ENCODE measurements at places on chromosomes 3 and 15.

- DNase-seq: no peak
Observed at GRCh38 chr15:50065279-50065678, 53.8 kb downstream of the ATP8B4 start.

- no peak for DNase-seq
Observed at GRCh38 chr3:63952248-63952594, 40.0 kb upstream of the SCAANT1 start.

DNA sequence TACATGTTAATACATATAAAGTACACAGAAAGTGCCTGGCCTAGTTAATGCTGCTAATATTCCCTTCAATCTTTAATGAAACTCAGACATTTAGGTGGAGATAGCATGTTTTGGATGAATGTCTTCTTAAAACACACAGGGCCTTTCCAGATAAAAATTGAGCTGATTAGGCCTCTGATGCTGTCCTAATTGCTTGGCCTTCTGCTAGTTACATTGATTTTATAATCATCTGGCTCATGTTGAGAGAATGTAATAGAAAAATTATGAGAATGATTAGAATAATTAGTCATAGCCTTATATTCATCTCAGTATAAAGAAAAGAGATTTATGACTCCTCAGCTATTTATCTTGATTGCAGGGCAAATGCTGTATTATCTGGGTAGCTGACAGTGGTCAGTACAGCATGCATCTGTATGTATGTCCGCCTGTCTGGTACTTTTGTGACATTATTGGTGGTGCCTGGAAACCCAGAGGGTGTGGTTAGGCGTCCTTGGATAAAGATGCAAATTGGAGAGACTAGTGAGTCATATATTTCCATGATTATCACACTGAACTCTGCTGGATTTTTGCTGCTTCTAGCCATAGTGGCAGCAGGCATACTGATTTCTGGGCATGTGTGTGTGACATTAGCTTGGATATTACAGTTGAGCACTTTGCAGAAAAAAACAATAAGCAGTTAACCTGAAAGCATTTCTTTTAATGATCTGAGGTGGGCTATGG, 120.8 kb downstream of the FEZF2 start:
- no peak for DNase-seq

GRCh38 chr3:83807511-83807910, 1151.3 kb upstream of the CADM2 start:
- no peak for DNase-seq

GRCh38 chr3:121883507-121883906, 10.7 kb upstream of the SLC15A2 start:
- no peak for DNase-seq

- no peak for DNase-seq
Observed at GRCh38 chr15:39854161-39854560, 65.9 kb downstream of the GPR176 start.

DNA sequence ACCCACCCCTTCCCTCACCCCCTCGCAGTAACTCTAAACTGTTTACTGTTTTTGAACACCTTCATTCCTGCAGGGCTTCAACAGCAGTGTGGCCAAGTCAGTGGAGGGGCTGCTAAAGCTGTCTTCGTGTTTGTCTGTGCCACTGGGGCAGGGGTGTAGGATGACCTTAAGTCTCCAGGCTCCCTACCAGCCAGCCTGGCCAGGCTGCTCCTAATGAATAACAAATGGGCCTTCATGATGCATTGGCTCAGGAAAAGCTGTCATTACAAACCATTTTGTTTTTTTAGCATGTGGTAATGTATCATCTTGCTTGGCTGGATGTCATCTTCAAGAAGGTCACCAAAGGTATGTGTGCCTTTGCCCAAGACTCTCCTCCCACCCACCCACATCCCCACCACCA, 372.2 kb upstream of the WNT5A start:
- DNase-seq: no peak

DNA sequence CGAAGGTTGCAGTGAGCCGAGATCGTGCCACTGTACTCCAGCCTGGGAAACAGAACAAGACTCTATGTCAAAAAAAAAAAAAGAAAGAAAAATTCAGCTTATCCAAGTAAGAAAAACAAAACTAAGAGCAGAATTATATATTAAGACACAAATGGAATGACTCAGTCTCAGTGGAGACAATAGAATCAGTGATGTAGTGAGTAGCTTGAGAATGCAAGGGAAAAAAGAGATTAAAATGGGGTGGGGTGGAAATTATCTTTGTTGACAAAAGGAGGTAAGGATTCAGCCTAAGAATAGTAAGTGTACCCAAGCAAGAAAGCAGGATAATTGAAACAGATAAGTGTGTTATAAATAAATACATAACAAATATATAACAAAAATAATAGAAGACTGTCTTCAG, 70.7 kb downstream of the BLM start:
- DNase-seq: no peak

Measured in NCI-H1092 (cell line).